ENCODE measurements at places on chromosomes 12 and 14.

GRCh38 chr14:101247842-101248725 is 313.2 kb upstream of the DIO3 start:
- no peak for DNase-seq

GRCh38 chr14:84197704-84198103 is 1332.2 kb upstream of the FLRT2 start:
- no peak for DNase-seq

DNA sequence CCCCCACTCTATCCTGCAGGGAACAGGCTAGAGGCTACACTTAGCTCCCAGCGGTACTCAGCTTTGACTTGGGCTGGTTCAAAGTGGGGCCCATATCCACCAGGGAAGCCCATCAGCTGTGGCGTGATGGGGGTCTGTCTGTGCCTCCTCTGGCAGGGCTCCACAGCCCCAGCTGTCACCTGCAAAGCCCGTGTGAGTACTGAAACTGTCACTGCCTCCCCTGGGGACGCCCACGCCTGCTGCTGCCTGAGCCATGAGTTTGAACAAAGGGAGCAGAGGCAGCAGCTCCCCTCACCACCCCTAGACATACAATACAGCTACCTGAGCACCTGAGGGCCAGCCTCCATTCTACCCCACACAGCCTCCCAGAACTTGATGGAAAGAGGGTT is 5.0 kb downstream of the REM2 start:
- DNase-seq = no peak

- DNase-seq = no peak
These were observed 279.0 kb downstream of the PAWR start for GRCh38 chr12:79411791-79412190.

DNA sequence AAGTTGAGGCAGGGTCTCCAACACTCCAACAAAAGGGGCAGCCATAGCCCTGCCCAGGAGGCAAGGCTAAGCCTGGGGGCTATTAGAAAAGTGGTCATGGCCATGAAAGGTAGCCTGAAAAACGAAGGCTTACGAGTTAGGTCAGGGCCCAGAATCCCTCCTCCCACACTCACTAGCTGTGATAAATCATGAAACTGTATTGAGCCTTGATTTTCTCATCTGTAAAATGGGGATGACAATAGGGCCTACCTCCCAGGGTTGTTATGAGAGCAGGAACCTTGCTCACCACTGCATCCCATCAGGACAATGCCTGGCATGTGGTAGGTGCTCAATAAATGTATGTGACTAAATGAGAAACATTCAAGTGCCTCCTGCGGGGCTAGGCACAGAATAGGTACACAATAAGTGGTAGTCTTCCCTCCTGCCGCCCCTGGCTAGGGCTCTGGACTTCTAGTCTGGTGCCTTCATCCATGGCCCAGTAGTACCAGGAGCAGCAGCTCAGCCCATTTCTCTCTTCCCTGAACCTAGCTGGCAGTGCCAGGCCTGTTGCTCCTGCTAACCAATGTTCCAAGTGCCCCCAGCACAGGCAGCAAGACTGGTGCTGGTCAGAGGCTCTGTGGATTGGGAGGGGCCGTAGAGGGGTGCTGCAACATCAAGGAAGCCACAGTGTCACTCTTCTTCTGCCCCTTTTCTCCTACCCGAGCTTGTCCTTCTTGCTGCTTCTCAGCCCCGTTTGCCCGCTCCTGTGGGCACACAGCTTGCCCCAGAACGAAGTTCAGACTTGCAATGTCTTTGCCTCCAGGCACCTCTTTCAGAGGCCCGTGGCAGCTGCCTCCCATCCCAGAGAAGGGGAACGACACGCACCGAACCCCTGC is 7.8 kb downstream of the PGF start:
- DNase-seq = no peak

GRCh38 chr14:90193925-90194324 is 62.4 kb upstream of the PSMC1 start:
- DNase-seq = no peak

GRCh38 chr12:123200414-123200813 is 32.5 kb downstream of the MPHOSPH9 start:
- no peak for DNase-seq

DNA sequence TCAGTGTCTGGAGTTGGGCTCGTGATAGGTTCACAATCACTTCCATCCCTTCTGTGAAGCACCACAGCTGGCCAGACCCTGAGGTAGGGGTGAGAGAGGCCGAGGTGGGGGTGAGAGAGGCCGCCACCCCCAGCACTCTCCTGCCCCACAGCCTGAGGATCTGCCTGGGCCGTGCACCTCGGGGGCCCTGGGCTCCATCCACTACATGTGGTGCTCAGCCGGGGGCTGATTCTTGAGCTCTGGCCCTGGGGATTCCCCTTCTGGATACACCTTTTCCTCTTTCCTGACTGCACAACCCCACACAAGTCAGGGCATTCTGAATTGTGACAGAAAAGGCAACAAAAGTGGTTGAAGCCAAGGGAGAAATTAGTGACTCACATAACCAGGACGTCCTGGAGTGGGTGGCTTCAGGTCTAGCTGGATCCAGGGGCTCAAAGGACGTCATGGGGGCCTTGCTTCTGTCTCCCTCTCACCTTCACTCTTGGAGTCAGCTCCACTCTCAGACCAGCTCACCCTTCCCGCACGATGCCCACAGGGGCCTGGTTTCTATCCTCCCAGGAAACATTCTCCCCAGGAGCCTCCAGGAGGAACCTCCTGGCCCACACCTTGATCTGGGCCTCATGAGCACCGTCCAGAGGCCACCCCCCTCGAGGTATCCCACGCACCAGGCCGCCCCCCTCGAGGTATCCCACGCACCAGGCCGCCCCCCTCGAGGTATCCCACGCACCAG is 12.1 kb upstream of the FBRSL1 start:
- DNase-seq = no peak

- DNase-seq = no peak
These were observed 57.1 kb downstream of the STON2 start for GRCh38 chr14:81342850-81343580.

DNA sequence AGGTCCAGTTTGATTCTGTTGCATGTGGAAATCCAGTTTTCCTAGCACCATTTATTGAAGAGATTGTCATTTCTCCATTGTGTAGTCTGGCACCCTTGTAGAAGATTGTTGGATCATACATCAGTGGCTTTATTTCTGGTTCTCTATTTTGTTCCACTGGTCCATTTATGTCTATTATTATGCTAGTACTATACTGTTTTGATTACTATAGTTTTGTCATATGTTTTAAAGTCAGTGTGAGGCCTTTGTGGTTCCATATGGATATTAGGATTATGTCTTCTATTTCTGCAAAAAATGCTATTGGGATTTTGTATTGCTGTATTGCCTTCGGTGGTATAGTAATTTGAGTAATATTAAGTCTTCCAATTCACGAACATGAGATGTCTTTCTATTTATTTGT is 51.4 kb downstream of the LEMD3 start:
- no peak for DNase-seq

GRCh38 chr12:128994856-128995255 is 141.6 kb downstream of the GLT1D1 start:
- DNase-seq = no peak

GRCh38 chr14:50067723-50068495 is 48.5 kb downstream of the VCPKMT start:
- no peak for DNase-seq

GRCh38 chr14:74841230-74842207 is 34.4 kb downstream of the PROX2 start:
- DNase-seq = no peak

GRCh38 chr12:126201981-126202537 is 1136.8 kb downstream of the AACS start:
- DNase-seq = no peak

DNA sequence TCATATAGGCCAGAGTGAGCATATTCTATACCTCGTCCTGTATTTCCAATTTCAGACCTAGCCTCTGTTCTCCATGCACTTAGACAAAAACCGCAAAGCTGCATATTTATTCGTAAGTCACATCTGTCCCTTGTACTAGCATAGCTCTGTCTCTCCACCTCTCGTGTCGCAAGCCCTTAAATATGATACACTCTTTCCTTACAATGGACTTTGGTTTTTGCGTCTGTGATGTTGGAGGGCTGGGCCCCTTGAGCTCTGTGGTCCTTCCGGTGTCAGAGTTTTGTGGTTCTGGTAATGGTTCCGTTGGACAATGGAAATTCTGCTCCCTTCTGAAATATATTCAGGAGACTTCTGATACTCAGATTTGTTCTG is 11.3 kb downstream of the PRKCH start:
- no peak for DNase-seq

GRCh38 chr14:105859717-105860614 is 333.6 kb downstream of the TMEM121 start:
- peak; percentile 28 for DNase-seq

- DNase-seq = no peak
These were observed 20.7 kb downstream of the ZDHHC17 start for GRCh38 chr12:76784600-76785051.

DNA sequence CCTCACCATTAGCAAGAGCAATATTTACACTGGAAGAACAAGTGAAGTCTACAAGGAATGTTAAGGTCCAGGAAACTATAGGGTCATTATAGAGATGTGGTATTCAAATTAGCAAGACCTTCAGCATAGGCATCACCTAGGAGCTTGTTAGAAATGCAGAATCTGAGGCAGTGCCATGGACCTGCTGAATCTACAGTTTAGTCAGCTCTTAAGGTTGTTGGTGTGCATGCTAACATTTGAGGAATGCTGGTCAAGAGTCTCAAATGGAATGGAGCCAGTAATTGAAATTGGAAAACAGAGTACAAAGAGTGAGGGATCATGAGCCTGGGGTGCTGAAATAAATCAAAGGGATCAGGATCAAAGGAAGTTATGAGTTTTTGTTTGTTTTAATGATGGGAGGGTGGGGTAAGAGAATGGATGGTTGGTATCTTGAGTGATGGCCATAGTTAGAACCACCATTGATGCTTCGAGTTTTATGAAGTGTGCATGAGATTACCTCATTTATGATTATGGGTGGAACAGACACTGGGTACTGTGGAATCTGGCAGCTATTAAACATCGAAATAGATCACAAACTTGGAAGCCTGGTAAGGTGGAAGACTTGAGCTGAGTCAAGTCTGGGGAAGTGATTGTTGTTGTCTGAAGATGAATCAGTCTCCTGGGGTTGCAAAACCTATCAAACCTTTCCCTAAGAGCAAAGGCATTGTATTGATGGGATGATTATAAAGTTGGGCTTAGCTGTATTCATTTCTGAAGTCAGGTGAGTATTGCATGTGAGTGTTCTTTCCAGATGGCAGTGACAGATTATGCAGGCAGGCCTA is 323.3 kb upstream of the E2F7 start:
- DNase-seq = no peak

DNA sequence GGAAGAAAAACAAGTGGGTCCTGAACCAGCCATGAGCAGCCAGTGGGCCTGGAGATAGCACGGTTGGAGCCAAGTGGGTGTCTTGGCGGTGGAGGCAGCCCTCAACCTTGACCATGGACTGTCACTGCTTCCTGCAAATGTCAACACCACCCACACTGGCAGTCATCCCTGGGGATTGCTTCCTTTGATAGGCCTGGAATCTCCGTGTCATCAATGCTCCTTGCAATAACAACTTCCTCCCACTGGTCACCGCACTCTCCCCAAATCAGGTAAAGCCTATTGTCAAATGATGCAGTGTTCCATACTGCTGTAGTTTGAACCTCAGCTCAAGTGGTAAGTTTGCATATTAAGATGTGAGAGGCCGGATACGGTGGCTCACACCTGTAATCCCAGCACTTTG is 129.1 kb downstream of the NTF3 start:
- no peak for DNase-seq

GRCh38 chr14:90426663-90427062 is 29.8 kb downstream of the CALM1 start:
- DNase-seq = no peak

- no peak for DNase-seq
These were observed 45.0 kb downstream of the NOPCHAP1 start for GRCh38 chr12:105030820-105031807.

DNA sequence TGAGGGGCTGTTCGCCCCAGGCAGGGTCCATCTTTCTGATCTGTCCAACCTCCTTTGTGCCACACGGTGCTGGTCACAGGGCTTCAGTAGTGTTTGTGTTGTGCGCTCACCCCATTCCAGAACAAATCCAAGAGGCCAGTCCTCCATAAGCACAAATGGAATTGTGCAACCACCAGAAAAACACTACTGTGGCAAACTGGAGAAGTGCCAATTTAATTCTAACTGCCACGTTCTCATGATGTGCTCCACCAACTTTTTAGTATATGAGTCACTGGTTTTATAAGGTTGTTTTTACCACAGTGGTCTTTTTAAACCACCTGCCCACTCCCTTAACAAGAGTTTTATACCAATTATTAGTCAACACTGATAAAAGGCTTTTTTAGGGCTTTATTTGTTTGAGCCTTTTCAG is 380.2 kb downstream of the NAV3 start:
- no peak for DNase-seq

DNA sequence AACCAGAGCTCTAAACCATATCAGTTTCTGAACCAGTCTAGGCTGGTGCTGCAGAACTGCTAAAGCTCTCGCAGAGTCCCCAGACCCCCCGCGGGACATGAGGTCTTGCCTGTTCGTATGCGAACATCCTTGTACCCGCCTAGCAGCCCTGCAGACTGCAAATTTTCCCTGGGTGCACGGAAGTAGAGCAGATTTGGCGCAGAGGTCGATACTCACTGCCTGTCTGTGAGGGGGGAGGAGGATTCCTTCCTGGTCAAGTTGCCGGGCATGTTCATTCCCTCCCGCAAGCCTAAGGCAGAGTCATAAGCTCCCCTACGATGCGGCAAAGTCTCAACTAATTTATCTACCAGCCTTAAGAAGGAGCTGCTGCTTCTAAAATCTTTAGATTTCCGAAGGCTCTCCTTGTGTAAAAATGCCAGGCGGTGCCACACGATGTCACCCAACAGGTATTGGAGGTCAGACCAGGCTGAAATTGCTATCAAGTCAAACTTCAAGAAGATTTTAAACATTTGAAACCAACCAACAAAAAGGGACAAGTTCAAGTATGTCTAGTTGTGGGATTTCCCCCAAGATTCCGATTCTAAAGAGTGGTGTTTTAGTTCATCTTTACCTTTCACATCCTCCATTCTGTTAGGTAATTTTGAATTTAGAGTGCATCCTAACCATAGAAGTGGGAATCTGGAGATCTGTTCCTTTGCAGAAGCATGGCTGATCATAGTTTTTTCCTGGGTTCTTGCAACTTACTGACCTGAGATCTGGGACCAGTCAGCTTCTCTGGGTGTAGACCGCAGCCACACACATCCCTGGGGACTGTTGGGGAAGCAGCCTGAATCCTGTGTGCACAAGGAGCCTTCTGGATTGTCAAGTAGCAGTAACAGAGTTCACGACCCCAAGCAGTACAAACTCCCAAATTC is 1.6 kb upstream of the PAX9 start:
- DNase-seq = no peak
